ENCODE measurements at places on chromosomes 12 and 14.

DNA sequence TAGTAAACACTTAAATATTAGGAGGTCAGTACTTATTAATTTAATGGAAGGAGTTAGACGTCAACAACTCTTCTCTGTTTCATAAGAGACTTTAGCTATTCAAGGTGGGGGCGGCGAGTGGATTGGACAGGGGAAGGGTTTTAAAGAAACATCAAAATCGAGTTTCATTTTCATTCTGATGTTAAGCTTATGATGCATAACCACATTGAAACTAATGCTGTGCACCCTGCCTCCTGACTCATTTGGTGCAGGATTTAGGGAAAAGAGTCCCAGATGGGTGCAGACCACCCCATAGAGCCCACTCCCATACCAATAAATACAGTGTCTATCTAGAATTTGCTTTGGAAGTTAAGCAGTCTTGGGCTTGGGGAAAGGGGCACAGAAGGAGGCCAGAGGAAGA lies 7.4 kb downstream of the ZBTB39 start:
- DNase-seq: peak; percentile 79

- no peak for DNase-seq
Measured at GRCh38 chr12:10408842-10409241, 715 bp downstream of the KLRC4 start.

DNA sequence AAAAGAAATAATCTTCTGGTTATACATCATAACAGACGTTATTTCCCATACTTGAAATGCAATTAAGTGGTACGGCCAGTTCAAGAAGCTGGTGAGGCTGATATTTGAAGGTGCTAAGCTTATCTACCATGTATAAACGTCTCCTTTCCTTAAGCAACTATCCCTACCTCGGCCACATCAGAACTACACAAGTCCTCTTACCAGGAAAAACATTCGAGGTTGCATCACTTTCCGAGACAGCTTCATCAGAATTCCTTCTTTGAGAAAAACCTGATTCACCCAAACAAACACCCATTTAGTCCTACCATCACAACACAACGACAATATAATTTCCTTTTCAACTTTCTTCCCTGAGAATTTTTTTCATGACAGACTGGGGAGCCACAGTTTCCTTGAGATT lies 33.9 kb upstream of the NR2C1 start:
- DNase-seq: no peak

DNA sequence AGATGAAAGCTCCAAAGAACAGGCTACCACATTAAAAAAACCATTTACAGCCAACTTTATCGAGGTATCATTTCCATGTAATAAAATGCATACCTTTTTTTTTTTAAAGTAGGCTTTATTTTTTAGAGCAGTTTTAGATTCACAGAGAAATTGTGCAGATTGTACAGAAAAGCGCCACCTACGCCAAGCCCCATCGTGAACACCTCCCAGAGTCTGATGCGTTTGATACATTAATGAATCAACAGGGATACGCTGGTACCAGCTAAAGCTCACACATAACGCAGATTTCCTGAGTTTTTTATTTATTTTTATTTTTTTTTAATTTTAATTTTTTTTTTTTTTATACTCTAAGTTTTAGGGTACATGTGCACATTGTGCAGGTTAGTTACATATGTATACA lies 129.9 kb downstream of the KIF26A start:
- no peak for DNase-seq

DNA sequence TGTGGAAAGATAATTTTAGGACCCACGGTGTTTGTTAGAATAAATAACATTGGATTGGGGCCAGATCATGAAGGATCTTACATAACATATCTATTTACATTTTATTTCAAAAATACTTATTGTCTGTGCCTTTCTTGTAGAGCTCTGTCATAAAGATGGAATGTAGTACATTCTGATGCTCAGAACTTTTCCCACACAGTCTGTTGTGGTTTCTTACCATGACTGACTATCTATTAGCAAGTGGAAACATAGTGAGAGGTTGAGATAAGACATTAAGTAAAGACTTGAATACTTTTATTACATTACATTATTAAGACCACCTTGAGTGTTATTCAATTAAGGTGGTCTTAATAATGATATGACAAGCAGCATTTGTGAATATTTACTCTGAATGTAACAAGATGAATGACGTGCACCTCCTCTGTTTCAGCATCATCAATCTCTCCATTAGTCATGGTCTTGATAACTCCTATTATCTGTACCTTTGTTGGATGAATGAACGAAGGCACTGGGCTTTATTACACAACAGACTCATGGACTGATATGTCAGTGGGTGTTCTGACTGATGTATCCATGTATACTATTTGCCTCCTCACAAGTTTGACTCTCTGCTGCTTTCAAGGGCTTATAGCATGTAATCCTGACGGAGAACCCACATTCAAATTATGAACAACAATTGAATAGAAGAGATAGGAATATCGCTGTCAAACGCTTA lies 883.0 kb upstream of the FLRT2 start:
- no peak for DNase-seq

DNA sequence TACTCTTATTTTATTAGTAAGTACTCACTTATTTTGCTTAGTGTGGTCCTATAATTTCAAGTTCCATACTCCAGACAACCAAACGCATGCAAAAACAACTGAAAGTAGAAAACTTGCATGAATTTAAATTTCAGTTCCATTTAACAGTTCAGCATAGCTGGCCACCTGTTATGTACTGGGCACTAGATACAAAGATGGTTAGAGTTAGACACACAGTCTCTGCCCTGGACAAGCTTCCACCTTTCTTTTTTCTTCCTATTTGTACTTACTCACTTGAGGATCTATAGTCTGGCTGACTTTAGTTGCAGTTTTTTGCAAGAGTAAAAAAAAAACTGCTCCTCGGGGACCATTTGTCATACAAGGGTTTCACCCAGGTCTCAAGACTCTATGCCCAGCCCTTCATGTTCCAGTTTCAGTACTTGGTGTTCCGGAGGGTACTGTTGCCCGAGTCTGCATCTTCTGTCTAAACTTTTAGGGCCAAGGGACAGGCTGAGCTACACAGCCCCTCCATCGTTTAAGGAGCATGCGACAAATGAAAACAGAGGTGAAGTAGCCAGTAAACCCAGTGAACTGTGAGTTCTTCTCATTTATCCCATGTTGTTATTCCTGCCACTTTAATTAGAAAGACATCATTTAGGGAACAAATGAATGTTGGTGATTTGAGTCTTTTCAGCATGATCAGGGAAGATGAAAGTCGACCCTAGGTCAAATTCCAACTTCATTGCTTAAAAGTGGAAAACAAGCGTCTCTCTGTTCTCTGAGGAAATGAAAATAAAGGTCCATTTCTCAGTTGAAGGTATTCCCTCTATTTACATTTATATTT lies 22.3 kb downstream of the RPGRIP1 start:
- DNase-seq: no peak

DNA sequence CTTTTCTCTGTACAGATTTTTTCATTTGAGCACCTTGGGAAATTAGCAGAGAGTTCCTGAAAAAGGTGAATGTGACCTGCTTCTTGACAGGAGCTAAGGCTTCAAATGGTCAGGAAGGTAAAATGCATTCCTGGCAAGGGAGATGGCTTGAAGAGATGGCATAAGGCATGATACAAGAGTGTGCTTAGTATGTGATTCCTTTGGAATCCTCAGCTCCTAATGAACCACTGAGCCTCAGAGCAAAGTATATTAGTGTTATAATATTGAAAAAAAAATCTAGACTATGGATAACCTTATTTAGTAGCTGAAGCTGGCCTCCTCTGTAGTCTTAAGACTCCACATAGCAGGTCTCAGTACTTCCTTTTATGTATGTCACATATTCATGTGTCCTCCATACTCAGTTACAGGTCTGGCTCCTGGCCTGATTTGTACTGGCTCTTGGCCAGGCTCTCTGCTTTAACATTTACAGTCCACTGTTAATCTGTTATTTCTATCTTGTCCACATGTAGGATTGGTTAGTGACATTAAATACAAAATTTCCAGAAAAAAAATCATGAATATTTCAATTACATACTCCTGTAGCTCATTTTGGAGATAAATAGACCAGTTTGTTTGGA lies 17.9 kb downstream of the TOGARAM1 start:
- no peak for DNase-seq

DNA sequence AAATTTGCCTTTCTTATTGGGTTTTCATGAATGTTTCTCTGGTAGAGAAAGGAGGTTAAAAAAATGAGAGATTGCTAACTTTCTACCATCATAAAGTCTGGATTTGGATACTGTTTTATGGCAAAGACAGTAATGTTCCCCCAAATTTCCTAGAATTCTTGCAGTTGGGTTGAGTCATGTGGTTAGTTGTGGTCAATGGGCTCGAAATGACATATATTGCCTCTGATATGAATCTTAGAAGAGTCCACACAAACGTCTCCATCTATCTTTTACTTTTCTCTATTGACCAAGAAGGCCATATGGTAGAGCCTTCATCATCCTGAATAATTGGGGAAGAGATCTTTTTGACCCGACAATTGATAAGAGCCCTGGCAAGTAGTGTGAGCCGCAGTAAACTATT lies 119.5 kb upstream of the PMCH start:
- no peak for DNase-seq

DNA sequence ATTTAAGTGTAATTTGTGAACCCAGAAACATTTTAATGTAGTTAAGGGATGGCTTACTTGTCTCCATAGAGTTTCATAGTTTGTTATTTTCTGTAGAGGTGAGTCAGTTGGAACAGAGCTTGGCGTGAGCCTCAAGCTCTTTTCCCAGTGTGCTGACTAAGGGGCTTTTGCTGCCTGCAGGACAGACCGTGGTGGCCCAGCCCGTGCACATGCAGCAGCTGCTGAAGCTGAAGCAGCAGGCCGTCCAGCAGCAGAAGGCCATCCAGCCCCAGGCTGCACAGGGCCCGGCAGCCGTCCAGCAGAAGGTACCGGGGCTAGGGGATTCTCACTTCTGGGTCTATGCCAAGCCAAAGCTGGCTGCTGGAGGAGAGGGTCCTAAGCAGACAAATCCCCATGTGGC lies 76.9 kb downstream of the DDX51 start:
- no peak for DNase-seq

GRCh38 chr12:211639-212414 lies 2.1 kb downstream of the SLC6A12 start:
- DNase-seq: no peak

DNA sequence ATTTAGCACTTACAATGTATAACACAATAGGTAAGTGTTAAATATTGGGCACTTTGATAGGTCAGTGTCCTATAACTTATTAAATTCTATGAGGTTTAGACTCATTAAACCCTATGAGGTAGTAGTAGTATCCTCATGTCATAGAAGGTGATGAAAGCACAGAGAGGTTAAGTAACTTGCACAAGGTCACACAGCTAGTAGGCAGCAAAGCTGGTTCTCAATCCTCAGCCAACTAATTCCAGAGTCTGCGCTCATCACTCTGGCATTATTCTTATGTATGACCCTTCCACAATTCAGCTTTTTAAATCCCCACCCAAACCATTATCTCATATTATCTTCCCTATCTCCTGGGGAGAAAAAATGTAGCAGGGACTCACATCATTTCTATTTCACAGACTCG lies 141.1 kb downstream of the KSR2 start:
- DNase-seq: no peak

- DNase-seq: no peak
Measured at GRCh38 chr12:68158432-68158831, 1.1 kb downstream of the IFNG start.

GRCh38 chr14:38210587-38211216 lies 3.0 kb downstream of the SSTR1 start:
- DNase-seq: no peak

DNA sequence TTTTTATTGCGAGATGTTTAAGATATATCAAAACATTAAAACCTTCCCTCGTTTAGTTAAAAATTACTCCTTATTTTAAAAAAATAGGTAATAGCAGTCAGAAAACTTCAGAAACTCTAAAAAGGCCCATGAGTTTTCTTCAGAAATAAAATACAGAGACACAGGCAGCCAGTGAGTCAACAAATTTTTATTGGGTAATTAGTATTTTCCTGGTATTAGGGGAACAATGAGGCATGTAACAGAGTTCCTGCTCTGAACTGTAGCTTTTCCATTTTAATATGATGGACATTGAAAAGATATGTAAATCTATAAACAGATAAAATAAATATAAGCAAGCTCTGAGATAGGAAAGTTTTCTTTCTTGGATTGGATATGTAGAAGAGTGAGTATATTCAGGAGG lies 399 bp upstream of the ZNF705A start:
- no peak for DNase-seq

GRCh38 chr12:10700581-10700980 lies 22.5 kb downstream of the YBX3 start:
- no peak for DNase-seq

DNA sequence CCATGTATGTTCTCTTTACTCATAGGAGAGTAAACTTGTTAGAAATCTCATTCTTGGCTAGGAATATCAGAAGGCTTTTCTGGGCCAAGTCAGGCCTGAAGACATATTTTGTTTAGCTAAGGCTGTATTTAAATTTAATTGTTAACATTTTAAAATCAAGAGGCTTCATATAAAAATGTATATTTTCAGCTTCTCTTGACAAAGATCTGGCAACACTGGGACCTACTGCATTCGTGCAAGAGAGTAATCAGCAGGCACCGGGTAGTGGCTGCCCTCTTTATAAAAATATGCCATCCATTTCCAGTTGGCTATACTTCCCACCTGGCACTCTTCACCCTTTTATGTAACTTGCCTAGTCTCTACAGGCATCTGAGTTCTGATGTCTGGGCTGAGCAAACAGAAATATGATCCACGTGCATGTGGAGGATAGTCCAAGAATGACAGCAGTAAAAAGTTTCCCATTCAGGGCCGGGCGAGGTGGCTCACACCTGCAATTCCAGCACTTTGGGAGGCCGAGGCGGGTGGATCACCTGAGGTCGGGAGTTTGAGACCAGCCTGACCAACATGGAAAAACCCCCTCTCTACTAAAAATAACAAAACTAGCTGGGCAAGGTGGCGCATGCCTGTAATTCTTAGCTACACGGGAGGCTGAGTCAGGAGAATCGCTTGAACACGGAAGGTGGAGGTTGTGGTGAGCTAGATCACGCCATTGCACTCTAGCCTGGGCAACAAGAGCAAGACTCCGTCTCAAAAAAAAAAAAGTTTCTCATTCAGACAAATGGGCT lies 2.0 kb upstream of the SOS2 start:
- peak; percentile 14 for DNase-seq

GRCh38 chr14:20190596-20190995 lies at the start of gene OR11G2:
TSS of gene OR11G2 (plus strand) at chr14:20190896. CDS start at chr14:20197438, 6,542 bp downstream.
- no peak for DNase-seq

DNA sequence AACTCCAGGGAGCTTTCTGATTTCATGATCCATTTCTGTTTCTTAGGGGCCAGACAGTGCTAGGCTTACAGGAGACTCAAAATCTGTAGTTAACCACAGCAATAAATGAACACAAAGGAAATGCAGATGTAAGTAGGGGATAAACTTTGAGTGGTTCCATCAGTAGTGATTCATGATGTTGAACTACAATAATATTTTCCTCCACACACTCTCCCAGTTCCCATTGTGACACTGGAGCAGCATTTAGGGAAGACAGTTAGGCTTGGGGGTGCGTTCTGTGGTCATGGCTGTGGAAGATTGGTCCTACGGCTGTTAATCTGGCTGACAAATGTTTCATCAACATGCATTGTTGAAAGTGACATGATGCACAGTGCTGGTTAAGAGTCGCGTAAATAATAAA lies 66.9 kb downstream of the HMGA2 start:
- no peak for DNase-seq

Measured in CD4-positive, CD25-positive, alpha-beta regulatory T cell (primary cell).